ENCODE measurements at places on chromosomes 16 and 17.

DNA sequence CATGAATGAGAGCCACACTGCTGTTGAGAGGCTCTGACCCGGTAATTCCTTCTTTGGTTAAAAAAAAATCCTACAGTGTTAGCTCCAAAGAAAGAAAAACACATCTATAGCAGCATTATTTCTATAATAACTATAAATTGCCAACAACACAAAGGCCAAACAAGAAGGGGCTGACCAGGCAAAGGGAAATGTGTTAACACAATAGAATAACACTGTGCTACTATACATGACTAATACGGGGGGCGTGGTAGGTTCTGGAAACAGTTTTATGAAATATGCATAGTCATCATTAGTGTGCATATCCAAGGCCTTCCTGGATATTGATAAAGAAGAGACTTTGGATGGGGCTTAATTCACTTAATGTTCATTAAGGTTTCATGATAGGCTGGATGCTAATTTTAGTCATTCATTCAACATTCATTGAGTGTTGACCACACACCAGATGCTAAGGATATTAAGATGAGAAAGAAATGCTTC, 50.0 kb upstream of the CCL1 start:
- no peak for DNase-seq

GRCh38 chr17:81542431-81543338, 9.5 kb downstream of the FAAP100 start:
- DNase-seq = no peak

DNA sequence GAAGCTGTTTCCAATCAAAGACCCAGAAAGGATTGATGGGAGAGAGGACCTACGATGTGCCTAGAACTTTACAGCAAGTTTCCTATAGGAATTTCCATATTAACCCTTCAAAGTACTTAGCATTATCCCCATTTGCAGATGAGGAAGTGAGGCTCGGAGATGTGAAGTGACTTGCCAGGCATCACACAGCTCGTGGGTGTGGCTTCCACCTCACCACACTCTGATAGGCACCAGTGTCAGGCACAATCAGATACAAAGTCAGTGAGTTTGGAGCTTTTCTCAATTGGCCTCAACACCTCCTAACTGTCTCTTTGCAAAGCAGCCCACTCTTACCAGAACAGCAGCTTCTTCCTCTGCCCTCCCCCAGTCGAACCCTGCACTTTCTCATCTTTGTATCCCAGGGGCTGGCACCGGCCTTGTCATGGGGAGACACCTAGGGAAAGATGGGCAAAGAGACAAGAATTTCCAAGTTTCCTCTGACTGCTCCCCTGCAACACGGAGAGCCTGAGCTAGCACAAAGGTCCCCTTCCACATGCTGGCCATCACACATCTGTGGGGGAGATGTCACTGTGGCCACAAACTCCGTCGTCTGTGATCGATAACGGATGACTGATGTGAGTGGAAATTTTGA, 37.4 kb upstream of the CCL1 start:
- no peak for DNase-seq

DNA sequence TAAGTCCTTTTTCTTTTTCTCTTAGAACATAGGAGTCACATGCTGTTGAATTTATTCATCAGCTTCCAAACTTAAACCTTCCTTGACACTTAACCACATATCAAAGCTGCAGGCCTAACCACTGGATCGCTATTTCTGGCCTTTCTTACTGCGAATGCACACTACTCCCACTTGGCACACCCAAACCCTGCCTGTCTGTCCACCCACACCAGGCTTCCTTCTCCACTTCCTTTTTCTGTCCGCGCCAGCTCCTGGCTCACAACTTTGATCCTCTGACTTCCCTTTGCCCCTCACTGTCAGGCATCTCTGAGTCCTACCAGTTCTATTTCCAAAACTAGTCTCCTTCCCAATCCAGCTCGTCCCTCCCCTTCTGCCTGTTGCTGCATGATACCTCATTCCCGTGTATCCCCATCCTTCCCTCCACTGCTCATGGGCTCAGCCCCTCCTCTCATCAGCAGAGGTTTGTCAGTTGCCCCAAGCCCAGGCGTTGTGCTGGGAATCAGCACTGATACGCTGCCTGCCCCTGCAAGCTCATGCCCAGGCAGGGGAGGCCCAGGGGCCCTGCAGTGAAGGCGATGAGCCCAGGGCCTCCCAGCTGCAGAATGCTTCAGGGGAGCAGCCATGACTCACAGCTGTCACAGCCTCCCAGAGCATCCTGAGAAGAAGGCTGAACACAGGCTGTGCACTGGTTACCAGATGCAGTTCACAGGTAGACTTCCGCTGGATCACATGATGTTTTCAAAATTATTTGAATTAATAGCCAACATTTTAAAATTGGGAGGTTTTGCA, 179.8 kb downstream of the KATNIP start:
- no peak for DNase-seq

DNA sequence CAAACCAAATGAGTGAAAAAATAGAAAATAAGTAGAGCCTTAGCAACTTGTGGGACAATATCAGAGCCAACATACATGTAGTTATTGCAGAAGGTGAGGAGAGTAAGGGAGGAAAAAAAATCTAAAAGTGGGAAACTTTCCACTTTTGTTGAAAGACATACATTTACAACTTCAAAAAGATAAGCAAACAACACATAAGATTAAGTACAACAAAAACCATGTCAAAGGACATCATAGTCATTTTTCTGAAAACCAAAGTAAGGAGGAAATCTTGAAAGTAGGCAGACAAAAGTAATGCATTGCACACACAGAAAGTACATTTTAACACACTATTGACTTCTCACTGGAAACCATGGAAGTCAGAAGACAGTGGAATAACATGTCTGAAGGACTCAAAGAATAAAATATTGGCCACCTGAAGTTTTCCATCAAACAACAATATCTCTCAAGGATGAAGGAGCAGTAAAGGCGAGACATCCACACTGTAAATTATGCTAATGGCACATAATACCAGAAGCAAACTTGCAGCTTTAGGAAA, 291.9 kb downstream of the BCAS3 start:
- no peak for DNase-seq

GRCh38 chr16:70348991-70349390, 2.3 kb downstream of the DDX19A start:
- DNase-seq = no peak

DNA sequence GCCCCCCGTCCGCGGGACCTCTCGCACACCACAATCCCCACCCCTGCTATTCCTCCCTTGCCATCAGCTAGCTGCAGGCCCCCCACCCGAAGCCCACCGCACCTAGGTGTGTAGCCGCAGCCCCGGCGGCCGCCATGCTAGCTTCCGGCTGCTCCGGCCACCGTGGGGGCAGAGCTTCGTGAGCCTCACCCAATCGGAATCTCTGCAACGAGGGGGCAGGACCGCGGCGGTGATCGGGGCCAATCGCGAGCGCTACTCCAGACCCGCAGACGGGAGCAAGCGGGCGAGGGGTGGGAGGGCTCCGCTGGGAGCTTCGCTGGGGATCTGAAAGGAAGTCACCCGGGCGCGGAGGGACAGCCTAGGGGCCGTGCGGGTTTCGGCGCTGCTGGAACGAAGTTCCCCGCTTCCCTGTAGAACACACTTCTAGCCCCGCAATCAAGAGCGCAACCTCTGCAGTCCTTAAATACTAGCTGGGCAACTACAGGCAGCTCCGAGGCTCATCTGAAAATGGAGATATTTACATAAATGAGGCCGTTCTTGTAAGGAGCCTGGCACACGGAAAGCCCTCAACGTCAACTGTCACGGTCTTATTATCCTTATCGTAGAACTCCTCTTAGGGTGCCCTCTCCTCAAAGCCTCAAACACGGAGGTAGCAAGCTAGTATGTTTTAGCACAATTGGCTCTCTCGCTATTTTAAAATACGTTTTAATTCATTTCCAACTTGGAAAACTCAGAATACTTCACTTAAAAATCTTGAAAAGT, at the start of gene PIGS:
TSS of gene PIGS (minus strand) at position 164 of the 762 bp plus-strand sequence. CDS start at position 136, 28 bp downstream.
- DNase-seq = peak; percentile 94

DNA sequence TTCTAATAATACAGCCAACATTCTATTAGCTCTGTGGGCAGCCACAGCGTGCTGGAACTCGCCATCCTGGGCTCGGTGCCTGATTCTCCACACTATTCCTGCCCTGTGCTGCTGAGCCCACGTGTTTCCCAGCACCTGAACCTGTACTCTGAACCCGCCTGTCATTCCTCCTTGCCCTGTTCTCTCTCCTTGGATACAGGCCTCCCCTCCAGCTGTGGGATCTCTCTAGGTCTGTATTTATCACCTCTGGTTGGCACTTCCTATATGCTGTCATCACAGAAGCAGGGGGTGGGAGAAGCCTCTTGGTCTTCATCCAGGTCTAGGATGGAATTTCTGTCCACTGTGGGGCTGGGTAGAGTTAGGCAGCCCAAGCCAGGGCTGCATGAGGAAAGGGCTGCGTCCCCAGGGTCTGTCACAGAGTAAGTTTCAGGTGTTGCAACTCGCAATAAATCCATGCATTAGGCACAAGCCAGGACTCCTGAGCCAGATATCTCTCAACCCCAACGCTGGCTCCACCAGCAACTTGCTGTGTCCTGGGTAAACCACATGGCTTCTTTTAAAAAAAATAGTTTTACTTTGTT, 56.0 kb downstream of the ABAT start:
- no peak for DNase-seq

- DNase-seq = no peak
Observed at GRCh38 chr16:79097166-79097565, 503.4 kb downstream of the MAF start.
